Mesothelial cell of epicardium (in vitro differentiated cells): ENCODE measurements at places on chromosomes 5 and 9. TPM values are rescaled to one million over a fixed set of nuclear protein-coding genes. Genes with fewer than 3 reads are reported as not detected.

Gene DMRTA1
- total RNA-seq = 1.5 to 1.6 TPM (median 1.6 TPM) in 3 replicates

DNA sequence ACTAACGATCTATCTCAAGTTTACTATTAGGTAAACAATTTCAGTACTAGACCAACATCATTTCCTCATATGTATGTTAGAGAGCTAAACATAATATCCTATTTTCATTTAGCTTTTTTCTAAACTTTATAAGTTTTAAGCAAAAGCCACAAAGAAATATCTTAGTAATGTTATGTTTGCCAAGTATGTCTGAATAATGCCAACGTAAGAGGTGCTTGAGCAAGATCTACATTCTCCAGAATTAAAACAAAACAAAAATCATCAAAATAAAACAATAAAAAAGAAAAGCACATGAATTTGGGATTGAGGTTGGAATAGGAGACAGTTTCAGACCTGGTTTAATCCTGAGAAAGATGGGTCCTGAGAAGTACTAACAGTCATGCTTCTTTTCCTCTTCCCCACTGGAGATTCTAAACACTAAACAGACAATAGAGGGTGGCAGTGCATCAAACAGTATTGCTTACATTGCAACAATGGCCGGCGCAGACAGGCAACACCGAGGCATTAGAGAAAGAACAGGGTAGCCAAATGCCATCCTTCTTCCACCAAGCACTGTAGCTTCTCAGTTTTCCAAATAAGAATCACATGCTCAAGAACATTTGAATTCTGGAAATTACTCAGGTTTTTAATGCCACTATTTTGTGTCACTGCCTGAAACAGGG is 33.6 kb downstream of the CSNK1A1 start:
- H3K27ac ChIP-seq = peak overlapping the region; percentile 80
- no peaks in the 10 kb centered on the region for H3K27me3 ChIP-seq
- no peak overlapping the region for H3K4me3 ChIP-seq
- peaks cover 8% of the 10 kb centered on the region for H3K36me3 ChIP-seq
- peaks cover 15% of the 10 kb centered on the region for H3K4me1 ChIP-seq
- DNase-seq = no peak

Gene PCDHGC4
- 5.2 to 6.2 TPM (median 5.2 TPM) in 3 replicates for total RNA-seq

DNA sequence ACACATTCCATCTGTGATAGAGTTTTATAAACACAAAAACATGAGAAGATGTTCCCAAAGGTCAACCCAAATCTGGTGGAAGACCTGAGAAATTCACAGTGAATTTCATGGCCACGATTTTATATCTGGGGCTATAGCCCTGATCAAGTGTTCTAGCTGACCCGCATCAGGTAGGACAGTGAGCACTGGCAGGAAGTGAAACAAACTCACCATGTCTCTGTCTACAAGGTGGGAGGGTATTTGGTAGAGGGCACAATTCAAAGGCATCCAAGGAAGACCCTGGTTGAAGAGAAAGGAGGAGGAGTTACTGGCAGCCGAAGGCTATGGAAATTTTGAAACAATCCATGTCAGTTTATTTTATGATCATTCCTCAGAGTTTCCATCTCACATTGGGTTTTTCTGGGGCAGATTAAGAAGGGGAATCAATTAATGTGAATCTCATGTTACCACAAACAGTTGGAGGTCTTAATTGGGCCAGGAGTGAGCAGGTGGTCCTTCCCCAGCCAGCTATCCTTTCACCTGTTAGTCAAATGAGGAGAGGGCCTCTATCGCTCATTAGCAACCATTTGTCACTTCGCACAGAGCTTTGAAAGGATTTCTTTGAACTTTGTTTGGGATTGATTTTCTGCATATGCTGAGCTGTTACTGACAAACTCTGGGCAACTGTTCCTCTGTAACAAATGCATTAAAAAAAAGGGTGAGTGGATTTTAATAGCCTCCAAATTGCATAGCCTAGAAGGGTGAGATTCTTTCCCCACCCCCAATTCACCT is 612.0 kb upstream of the CLINT1 start:
- peaks cover 13% of the 10 kb centered on the region for H3K4me1 ChIP-seq
- DNase-seq = no peak
- H3K4me3 ChIP-seq = no peak overlapping the region
- no peak overlapping the region for H3K27ac ChIP-seq
- no peaks in the 10 kb centered on the region for H3K36me3 ChIP-seq

GRCh38 chr9:4936277-4936676 is 48.8 kb upstream of the JAK2 start:
- no peaks in the 10 kb centered on the region for H3K36me3 ChIP-seq
- no peaks in the 10 kb centered on the region for H3K27me3 ChIP-seq
- no peak overlapping the region for H3K27ac ChIP-seq
- no peak overlapping the region for H3K4me3 ChIP-seq

DNA sequence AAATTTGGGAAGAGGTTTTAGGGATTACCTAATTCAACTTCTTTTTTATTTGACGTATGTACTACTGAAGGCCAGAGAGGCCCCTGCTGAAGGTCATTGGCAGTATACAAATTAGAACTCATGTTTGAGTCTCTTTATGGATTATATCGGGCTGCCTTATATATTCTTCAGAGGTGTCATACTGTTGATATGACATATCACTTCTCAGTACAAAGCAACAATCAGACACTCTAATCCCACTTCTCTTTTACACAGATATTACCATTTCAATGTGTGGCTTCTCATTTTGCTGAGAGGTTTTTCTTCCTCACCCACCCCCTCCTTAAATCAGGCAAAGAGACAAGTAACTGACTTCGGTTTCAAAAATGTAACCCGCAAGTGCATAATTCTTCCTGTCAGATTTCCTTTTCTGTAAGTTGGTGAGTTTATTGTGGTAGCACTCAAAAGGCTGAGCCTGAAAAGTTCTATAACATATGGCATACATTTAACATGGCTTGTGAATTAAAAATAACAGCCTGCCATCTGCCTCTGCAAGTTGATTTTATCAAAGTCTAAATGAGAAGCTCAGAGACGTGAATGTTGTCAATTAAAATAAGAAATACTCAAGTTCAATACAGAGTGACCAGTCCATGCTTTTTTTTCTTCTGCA is 163.6 kb upstream of the RORB start:
- H3K27me3 ChIP-seq = peaks cover 53% of the 10 kb centered on the region
- no peaks in the 10 kb centered on the region for H3K36me3 ChIP-seq
- no peak for DNase-seq
- H3K4me1 ChIP-seq = peaks cover 6% of the 10 kb centered on the region
- H3K4me3 ChIP-seq = no peak overlapping the region
